ENCODE measurements at places on chromosomes 5 and 9. TPM values are rescaled to one million over a fixed set of nuclear protein-coding genes. Genes with fewer than 3 reads are reported as not detected.

GRCh38 chr5:13186177-13186576 is 758.3 kb downstream of the DNAH5 start:
- DNase-seq, result no peak

DNA sequence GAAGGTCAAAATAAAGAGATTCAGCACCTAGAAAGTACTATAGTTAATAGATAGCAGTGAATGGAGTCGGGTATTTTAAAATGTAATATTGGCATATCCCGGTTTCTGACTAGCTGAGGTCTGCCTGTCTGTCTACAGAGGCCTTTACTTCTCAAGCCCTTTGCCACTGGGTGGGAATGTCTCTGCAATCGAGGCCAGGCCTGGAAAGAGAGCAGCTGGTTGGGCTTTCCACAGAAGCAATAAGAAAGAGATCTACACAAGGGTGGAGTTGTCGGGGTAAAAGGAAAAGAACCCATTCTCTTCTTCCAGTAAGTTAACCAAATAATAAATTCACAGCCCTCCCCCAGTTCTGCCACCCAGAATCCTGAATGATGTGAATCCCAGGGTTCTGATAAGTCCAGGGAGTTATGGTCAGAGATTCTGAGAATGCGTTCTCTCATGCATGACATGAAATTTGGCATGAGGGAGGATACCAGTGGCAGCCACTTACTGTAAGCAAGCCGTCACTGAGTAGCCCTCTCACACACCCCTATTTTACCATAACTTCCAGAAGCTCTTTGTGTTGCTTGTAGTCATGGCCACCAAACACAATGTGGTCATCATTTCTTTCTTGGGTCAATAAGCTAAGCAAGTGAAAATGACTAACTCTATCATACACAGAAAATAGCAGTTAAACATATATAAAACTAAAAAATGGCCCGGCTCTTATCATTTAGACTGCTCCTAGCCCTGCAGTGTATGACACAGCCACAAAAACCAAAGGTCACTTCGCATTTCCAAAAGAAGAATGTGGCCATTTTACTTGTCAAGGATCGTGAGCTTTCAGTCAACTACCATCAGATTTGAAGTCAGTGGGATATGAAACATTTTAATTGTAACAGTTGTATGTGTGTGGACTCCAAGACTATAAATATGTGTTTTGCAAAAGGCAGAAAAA is 185.0 kb downstream of the GLIS3 start:
- no peak for DNase-seq

ST8SIA4 gene
- total RNA-seq, result 0.07 TPM

DNA sequence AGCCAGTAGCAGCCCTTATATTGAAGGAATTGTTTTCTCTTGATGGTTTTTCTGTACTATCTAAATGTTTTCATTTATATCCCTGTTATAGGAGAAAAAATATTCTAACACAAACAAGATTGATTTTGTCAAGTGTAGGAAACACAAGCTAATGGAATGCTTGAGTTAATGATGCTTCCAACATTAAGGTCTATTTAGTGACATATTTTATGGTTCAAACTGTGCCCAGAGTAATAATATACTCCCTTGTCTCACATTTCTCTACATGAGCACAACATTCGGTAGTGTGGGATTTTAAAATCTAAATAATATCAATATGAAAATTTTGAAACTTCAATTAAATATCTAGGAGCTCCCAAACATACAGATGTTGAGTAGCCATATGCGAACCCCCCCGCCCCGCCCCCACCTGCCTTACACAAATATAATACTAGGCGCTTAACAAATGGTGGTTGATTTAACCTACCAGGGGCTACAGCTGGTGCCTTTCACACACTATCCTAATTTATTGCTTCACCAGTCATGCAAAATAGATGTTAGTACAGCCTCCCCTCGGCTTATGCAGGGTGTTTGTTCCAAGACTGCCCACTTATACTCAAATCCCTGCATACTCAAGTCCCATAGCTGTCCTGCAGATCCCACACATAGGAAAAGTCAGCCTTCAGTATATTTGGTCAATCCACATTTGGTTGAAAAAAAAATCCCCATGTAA is 124.1 kb upstream of the ACO1 start:
- DNase-seq, result no peak

RLN2 gene
- not detected for total RNA-seq

- no peak for DNase-seq
Measured at GRCh38 chr5:149289301-149289700, 17.6 kb downstream of the AFAP1L1 start.

GRCh38 chr5:68260467-68260866 is 44.9 kb downstream of the PIK3R1 start:
- no peak for DNase-seq

DNA sequence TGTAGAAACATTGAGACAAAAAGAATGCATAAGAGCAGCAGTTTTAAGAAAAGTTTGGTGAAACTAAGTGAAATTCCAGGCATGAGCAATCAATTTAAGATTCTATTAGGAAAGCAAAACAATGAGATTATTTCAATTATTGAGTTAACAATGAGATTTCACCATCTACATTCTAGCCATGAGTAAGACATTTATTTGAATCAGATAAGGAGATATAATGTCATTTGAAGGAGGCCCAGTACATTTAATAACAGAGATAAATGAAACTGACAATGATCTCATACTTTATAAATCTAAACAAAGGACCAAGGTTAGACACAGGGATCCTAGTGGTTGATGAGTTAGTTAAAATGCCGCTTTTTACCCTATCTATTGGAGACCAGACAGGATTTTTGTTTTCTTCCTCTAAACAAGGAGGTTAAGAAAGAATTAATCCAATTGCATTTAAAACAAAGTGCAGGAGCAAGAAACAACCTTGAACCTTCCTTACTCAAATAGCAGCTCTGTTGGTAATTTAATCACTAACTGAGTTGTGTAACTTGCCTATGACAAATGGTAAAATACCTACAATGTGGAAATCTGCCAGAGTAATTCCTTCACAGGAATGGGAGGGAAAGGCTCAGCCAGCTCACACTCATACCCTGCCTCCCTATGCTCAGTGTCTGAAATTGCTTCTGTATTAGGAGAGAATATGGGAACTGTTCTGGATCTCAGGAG is 103.5 kb upstream of the NR3C1 start:
- peak; percentile 82 for DNase-seq

DNA sequence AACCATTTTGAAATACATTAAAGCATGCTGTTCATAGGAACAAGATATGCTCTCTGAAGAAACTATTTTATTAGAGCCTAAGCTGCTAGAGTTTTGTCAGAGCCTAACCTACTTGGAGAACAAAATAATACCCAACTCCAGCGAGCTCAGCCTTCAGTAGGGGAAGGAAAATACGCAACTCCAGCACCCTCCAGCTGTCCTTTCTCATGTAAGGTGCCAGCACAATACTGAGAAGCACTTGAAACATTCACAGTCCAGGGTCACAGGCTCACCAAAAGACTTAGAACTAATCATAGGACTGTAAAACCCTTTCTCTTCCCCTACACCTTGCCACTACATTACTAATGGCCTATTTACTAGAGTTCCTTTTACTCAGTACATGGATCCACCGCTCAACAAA is 18.9 kb downstream of the DPYSL3 start:
- DNase-seq, result no peak

SLC34A1 gene
- 0.05 TPM for total RNA-seq

GRCh38 chr5:127813633-127814587 is 110.7 kb downstream of the CCDC192 start:
- DNase-seq, result peak; percentile 52

ELAVL2 gene
- total RNA-seq, result 27.5 TPM

DNA sequence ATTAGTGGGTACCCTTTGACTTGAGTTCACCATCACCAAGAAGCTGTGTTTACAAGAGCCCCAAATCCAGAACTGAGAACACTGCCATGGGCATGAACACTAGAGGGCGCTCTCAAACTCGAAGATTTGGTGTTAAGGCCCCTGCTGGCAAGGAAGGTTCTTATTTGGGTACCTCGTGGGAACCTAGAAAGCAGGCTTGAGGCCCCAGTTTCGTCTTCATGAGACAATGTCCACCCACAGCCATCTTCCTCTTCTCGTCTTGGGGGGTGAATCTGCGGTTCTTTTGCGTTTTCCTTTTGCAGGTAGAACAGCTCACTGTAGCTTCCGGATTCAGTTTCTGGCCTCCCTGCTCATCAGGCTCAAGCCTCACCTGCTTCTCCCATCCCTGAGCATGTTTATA is 184.0 kb downstream of the SEMA5A start:
- DNase-seq, result peak; percentile 76

DNA sequence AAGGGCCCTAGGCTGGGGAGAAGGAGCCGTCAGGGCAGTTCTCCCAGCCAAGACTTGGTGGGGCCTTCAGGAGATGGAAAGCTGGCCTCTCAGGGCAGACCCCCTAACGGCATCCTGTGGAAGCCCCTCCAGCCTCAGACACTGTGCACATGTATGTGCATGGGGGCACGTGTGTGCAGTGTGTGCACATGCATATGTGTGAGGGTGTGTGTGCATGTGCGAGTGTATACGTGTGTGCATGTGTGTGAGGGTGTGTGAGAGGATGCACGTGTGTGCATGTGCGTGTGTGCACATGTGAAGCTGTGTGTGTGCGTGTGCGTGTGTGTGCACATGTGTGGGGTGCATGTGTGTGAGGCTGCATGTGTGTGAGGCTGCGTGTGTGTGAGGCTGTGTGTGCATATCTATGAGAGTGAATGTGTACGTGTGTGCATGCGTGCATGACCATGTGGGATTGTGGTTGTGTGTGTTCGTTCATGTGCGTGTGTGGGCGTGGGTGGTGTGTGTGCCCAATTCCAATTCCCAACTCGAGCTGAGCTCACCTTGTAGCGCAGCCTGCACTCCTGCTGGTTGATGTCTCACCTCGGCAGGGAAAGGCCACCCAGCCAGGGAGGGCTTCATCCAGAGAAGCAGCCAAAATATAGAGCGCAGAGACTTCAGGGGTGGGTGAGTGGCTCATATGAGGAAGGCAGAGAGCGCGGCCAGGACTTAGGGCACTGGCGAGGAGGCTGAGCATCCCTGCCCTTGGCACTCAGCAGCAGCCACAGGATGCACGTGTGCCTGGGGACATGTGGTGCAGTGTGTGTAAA is 142.7 kb upstream of the PPP1R26 start:
- no peak for DNase-seq

- DNase-seq, result peak; percentile 94
Measured at GRCh38 chr5:172870291-172870714, 36.3 kb downstream of the ERGIC1 start.

EGR1 gene
- total RNA-seq, result 2.6 TPM

DNA sequence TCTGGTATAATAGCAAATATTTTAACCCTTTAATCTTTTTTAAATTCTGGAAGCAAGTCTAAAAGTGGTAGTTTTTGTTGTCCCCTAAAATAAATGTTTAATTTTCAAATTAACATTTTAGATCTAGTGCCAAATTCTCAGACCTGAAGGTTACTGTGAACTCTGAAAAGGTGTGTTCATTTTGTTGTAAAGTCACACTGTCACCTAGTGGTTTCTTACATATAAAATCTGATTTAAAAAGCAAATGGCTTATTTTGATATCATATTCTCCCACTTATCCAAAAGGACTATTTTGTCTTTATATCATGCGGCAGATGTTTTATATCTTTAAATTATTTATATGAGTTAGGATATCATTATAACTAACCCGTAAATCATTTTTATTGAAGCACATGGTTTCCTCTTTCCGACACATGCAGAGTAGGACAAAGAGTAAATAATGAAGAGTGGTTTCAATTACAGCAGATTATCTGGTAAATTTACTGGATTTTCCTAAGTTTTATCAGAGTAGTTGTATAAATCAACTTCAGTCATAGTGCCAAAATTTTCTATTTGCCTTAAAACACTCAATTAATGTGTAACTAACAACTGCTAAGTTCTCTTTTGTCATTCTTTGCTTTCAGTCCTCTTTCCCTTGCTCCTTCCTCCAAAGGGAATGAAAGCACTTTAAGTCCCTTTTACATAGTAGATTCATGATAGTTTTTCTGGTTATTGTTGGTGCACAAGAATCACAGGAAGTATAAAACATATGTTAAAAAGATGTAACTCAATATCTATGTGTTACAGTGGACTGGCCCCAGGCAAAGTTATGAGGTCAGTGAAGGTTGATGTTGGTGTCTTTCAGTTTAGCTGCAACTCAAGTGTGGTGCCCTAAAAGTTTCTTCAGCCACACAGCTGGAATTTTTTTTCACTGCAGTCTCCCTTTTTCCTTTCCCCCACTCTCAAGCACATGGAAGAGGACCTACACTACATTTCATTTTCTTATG is 189.6 kb downstream of the COX7C start:
- no peak for DNase-seq

DNA sequence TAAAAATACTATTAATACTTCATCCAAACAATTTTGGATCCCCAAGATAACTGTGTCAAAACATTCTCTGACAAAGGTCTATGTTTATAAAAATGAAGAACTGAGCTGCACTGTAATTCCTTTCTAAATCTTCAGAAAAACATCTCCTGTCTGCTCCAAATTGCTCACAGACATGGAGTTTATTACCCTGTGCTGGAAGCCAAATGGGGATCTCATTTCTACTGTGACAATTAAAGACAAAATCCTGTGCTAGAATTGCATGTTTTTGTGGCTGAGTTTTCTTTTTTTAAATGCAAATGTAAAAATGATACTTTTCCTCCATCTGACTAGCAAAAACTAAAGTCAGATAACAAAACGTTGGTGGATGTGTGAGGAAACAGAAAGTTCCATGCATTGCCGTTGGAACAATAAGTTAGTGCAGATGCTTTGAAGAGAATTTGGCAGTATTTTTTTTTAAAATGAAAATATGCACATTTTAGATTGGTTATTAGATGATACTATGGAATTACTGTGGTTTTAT is 93.5 kb downstream of the GNA14 start:
- DNase-seq, result no peak
